ENCODE measurements at places on chromosomes 3 and 15. TPM values are rescaled to one million over a fixed set of nuclear protein-coding genes. Genes with fewer than 3 reads are reported as not detected.

PP2D1 gene
- total RNA-seq, result not detected

UROC1 gene
- total RNA-seq, result not detected

B3GALNT1 gene
- 21.6 TPM for total RNA-seq

C2CD4A gene
- total RNA-seq, result 0.79 TPM

DNA sequence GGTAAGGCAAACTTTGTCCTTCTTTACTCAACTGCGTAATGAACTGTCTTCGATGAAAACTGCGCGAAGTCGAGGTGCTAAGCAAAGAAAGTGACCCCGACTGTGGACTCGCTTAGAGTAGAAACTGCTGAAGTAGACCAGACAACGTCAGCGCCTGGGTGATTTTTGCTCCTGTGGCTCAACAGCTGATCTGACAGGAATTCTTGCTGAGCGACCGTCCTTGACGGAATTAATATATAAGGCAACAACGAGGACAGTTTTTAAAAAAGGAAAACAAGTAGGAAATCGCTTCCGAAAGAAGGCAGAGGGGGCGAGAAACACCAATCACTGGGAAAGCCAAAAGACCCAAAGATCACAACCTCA is 541 bp downstream of the RPS27L start:
- no peaks in the 10 kb centered on the region for H3K36me3 ChIP-seq
- H3K4me3 ChIP-seq, result peak overlapping the region; percentile 68
- H3K27me3 ChIP-seq, result no peaks in the 10 kb centered on the region
- H3K4me1 ChIP-seq, result peaks cover 35% of the 10 kb centered on the region
- DNase-seq, result no peak

DNA sequence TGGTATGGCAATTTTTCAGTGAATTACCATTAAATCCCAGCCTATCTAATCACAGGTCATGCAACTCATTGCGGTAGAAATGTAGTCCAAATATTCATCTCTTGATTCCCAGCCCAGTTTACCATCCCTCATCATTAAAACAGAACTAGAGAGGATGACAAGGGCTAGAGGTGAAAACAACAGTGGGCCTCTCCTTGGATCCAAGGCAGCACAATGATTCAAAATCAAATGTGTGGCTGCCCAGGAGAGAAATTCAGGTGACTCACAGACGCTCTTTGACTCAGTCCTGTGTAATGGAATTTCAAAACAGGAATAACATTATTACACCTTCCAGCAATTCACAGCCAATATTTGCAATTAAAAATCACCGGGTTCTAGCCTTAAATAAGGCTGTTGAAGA is 246.5 kb downstream of the TBL1XR1 start:
- no peaks in the 10 kb centered on the region for H3K27me3 ChIP-seq
- H3K4me3 ChIP-seq, result no peak overlapping the region
- no peak for DNase-seq
- no peak overlapping the region for H3K27ac ChIP-seq
- H3K4me1 ChIP-seq, result no peaks in the 10 kb centered on the region

DNA sequence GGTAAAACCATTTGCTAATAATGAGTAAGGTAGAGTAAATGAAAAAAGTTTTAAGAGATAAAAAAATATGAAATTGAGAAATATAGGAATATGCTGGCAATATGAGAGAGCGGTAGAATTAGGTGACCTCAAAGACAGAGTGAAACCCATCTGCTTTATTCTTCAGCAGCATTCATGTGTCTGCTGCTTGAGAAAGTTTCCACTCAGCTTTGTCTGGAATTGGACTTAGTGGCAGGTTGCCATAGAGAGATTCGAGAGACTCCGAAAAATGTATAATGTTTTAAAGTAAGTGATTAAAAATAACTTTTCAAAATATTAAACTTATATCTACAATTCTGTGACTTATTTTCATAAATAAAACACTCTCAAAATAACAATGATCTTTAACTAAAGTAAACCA is 5.0 kb downstream of the SUCNR1 start:
- H3K4me1 ChIP-seq, result no peaks in the 10 kb centered on the region
- H3K36me3 ChIP-seq, result no peaks in the 10 kb centered on the region
- no peak overlapping the region for H3K4me3 ChIP-seq
- DNase-seq, result no peak

- H3K27ac ChIP-seq, result no peak overlapping the region
- H3K4me1 ChIP-seq, result no peaks in the 10 kb centered on the region
- no peak overlapping the region for H3K4me3 ChIP-seq
- H3K36me3 ChIP-seq, result no peaks in the 10 kb centered on the region
- no peak for DNase-seq
- H3K27me3 ChIP-seq, result no peaks in the 10 kb centered on the region
These were observed 290.1 kb upstream of the CHRNA7 start for GRCh38 chr15:31740203-31740602.

DNA sequence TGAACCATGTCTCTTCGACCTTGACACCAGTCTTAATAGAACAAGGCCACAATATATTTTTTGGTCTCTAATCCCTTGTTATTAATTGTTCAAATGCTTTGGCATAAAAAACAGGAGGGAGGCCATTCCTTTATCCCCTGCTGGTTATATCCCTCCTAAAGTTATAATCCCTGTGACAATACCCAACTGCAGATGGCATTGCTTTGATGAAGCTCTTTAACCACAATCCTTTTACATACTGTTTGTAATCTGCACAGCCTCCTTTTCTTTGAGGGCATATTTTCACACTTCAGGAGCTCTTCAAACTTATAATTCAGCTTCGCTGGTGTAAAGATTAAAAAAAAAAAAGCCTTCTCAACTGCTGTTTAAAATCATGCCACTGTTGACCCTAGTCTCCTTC is 919.0 kb downstream of the EPHA3 start:
- no peak overlapping the region for H3K4me3 ChIP-seq
- H3K27ac ChIP-seq, result no peak overlapping the region
- no peaks in the 10 kb centered on the region for H3K27me3 ChIP-seq

DNA sequence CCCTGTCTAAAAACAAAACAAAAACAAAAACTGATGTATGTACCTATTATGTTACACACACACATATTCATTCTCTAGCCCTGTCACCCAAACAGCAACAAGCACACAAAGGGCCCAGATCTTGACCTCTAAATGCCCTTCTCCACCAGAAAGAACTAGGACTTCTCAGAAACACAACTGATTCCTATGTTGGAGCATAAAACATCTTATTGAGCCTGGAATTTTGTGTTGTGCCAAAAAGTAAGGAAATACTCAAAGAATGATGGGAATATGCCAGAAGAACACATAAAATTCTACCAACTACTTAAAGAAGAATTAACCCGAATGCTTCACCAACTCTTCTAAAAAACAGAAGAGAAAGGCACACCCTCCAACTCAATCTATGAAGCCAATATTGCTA is 66.7 kb upstream of the OCA2 start:
- no peak overlapping the region for H3K4me3 ChIP-seq
- H3K27me3 ChIP-seq, result no peaks in the 10 kb centered on the region
- H3K27ac ChIP-seq, result no peak overlapping the region
- peaks cover 85% of the 10 kb centered on the region for H3K36me3 ChIP-seq
- H3K4me1 ChIP-seq, result no peaks in the 10 kb centered on the region
- no peak for DNase-seq

GRCh38 chr3:54180921-54181320 is 58.6 kb downstream of the CACNA2D3 start:
- no peaks in the 10 kb centered on the region for H3K4me1 ChIP-seq
- DNase-seq, result no peak
- no peaks in the 10 kb centered on the region for H3K27me3 ChIP-seq
- no peak overlapping the region for H3K4me3 ChIP-seq

DNA sequence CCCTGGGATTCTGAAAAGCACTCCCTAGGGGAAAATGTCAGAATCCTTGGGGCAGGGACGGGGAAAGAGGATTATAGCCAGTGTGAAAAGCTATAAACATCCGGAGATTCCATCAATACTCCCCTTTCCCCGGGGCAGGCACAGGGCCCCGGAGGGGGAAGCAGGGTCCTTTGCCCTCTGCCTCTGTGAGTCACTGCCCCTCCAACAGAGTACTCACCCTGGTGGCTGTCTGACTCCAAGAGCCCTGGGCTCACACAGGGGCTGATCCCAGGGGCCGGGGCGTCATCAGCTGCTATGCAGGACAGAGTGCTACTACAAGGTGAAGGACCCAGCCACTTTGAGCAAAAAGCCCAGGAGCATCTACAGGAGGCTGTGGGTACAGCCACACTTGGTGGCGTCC is 133.0 kb upstream of the PRR20G start:
- H3K27me3 ChIP-seq, result peaks cover 85% of the 10 kb centered on the region
- no peak overlapping the region for H3K27ac ChIP-seq
- H3K4me3 ChIP-seq, result no peak overlapping the region
- H3K4me1 ChIP-seq, result no peaks in the 10 kb centered on the region
- no peaks in the 10 kb centered on the region for H3K36me3 ChIP-seq
- DNase-seq, result no peak

GRCh38 chr3:196619223-196619622 is 20.3 kb upstream of the NRROS start:
- peaks cover 64% of the 10 kb centered on the region for H3K4me1 ChIP-seq
- no peak overlapping the region for H3K27ac ChIP-seq
- DNase-seq, result no peak
- no peak overlapping the region for H3K4me3 ChIP-seq
- H3K27me3 ChIP-seq, result no peaks in the 10 kb centered on the region

- peak; percentile 30 for DNase-seq
- H3K27me3 ChIP-seq, result no peaks in the 10 kb centered on the region
- no peaks in the 10 kb centered on the region for H3K36me3 ChIP-seq
- H3K4me3 ChIP-seq, result no peak overlapping the region
- no peak overlapping the region for H3K27ac ChIP-seq
These were observed 28.7 kb downstream of the ALDH1L1 start for GRCh38 chr3:126151562-126152302.

- H3K36me3 ChIP-seq, result no peaks in the 10 kb centered on the region
- no peak overlapping the region for H3K4me3 ChIP-seq
- no peaks in the 10 kb centered on the region for H3K27me3 ChIP-seq
- DNase-seq, result no peak
These were observed 265.4 kb downstream of the FAM43A start for GRCh38 chr3:194950906-194951628.

DNA sequence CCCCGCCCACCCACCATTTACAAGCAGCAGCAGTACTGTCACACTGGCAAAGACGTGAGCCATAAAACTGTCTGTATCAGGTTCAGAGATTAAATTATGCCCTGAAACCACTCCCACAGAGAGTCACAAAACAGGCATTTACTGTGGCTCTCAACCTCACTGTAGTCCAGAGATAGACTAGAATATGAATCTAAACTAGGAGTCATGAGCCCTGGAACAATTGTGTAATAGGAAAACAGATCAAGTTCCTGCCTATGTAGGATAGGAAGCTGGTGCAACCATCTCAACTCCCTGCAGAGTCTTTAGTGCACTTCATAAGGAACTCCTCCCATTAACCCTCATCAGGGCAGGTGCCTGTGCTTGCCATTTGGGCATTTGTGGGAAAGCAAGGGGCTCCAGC is 61.7 kb downstream of the FAM227B start:
- H3K27me3 ChIP-seq, result no peaks in the 10 kb centered on the region
- H3K4me1 ChIP-seq, result no peaks in the 10 kb centered on the region
- H3K4me3 ChIP-seq, result no peak overlapping the region
- no peak for DNase-seq
- H3K27ac ChIP-seq, result no peak overlapping the region

- no peaks in the 10 kb centered on the region for H3K4me1 ChIP-seq
- DNase-seq, result no peak
- no peaks in the 10 kb centered on the region for H3K36me3 ChIP-seq
- H3K27me3 ChIP-seq, result no peaks in the 10 kb centered on the region
- H3K27ac ChIP-seq, result no peak overlapping the region
These were observed 32.6 kb downstream of the SEMA5B start for GRCh38 chr3:122994954-122995353.

DNA sequence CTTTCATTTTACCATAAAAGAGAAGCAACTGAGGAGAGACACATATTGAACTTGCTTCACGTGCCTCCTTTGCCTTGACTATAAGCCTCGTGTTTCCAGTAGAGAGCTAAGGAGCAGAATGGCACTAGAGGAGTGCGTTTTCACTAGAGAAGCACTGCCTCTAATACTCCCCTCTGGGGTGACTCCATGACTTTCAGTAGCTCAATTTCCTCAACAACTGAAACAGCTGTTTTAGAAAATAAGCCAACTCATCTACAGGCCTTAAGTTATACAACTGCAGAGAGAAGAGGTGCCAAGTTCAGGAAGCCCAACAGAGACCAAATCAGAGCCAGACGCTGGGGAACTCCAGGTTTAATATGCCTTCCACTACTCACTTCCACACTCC is 1.9 kb downstream of the UBP1 start:
- peak overlapping the region; percentile 79 for H3K4me3 ChIP-seq
- peaks cover 25% of the 10 kb centered on the region for H3K4me1 ChIP-seq
- peak overlapping the region; percentile 97 for H3K27ac ChIP-seq
- peak; percentile 53 for DNase-seq
- no peaks in the 10 kb centered on the region for H3K27me3 ChIP-seq

DNA sequence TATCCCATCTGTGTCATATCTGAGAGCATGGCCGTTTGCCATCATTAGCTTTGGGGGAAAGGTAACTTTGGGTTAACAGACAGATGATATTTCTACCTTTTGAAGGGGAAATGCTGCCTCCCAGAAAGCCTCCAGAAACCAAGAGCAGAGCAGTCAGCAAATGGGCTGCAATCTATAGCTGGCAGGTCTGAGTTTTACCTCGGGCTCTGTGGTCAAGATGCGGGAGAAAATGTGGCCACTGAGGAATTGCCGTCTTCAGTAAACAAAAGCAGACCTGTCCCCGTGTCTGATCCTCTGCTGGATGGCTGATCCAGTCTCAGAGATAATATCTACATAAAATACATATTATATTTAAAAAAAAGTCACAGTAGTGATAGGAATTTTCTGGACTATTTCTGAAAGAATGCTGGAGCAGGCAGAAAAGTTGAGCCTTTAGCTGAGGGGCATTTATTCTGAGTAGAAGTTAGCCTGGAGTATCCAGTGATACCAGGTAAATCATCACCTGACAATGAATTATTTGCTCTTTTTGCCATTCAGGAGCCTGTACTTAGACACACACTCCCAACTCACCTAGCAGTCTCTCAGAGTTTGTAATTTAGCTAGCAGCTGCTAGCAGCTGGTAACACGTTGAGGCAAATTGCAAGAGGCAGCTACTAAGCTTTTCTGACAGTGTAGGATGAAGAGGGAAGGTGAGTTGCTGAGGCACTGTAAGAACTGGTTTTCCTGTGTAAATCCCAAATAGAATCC is 285.3 kb upstream of the RARB start:
- DNase-seq, result no peak
- H3K4me3 ChIP-seq, result no peak overlapping the region
- H3K4me1 ChIP-seq, result no peaks in the 10 kb centered on the region
- H3K27me3 ChIP-seq, result no peaks in the 10 kb centered on the region
- no peaks in the 10 kb centered on the region for H3K36me3 ChIP-seq
- H3K27ac ChIP-seq, result no peak overlapping the region

- peaks cover 13% of the 10 kb centered on the region for H3K4me1 ChIP-seq
- H3K27me3 ChIP-seq, result no peaks in the 10 kb centered on the region
- H3K4me3 ChIP-seq, result no peak overlapping the region
- no peak for DNase-seq
- H3K27ac ChIP-seq, result peak overlapping the region; percentile 90
These were observed 37.3 kb upstream of the OSBPL11 start for GRCh38 chr3:125632597-125632996.
